ENCODE measurements at places on chromosomes 12 and 14.

DNA sequence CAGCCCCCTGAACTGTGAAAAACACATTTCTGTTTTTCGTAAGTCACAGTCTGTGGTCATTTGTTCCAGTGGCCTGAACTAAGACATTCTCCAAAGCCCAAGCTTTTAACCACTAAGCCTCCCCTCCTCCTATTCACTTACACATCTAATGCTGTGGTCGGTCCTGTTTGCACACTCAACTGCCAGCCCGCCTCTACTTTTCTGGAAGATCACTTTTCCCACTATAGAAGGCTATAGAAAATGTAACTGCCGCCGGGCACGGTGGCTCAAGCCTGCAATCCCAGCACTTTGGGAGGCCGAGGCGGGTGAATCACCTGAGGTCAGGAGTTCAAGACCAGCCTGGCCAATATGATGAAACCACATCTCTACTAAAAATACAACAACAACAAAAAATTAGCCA, 524.7 kb upstream of the TMEM132C start:
- no peak for DNase-seq

DNA sequence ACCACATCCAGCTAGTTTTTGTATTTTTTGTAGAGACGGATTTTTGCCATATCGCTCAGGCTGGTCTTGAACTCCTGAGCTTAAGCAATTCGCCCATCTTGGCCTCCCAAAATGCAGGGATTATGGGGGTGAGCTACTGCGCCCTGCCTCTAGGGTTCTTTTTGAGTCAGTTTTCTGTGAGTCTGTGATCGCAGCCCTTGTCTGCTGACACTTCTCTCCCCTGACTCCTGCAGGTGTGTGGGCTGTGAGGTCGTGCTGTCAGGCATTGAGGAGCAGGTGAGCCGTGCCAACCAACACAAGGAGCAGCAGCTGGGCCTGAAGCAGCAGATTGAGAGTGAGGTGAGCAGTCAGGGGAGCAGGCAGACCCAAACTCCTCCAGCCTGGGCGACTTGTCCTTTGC, 6.3 kb downstream of the COPS7A start:
- no peak for DNase-seq

DNA sequence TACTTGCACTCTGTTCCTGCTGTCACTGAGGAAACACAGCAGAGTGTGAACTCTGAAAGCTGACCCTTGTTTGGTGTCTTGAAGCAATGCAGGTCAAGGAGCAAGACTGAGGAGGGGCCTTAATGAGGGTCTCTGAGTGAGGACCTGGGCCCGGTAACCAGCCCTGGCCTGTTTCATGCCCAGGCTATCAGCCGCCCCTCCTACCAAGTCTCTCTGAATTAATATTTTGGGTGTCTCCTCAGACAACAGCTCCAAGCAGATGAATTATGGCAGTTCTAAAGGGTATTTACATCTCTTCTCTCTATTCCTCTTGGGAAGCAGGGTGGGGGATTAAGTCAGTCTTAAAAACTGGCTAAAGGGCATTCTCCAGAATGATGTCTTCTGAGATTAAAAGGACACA, 394.5 kb downstream of the ZFP36L1 start:
- DNase-seq, result no peak

DNA sequence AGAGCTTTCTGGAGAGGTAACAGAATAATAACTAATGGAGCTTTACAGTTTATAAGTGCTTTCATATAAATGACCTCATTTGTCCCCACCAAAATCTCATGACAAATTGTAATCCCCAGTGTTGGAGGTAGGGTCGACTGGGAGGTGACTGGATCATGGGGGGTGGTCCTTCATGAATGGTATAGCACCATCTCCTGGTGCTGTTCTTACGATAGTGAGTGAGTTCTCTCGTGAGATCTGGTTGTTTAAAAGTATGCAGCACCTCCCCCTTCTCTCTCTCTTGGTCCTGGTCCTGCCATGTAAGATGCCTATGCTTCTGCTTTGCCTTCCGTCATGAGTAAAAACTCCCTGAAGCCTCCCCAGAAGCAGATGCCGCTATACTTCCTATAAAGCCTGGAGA, 423.3 kb upstream of the GARIN6 start:
- DNase-seq, result no peak

- no peak for DNase-seq
Measured at GRCh38 chr14:85400678-85401077, 129.3 kb upstream of the FLRT2 start.

- DNase-seq, result no peak
Measured at GRCh38 chr12:94112121-94112520, 36.3 kb upstream of the PLXNC1 start.

- DNase-seq, result no peak
Measured at GRCh38 chr14:75432411-75432810, 4.6 kb downstream of the JDP2 start.

GRCh38 chr14:61530296-61530695, 165.0 kb upstream of the HIF1A start:
- no peak for DNase-seq

- DNase-seq, result no peak
Measured at GRCh38 chr14:47302121-47302520, 373.3 kb downstream of the MDGA2 start.

DNA sequence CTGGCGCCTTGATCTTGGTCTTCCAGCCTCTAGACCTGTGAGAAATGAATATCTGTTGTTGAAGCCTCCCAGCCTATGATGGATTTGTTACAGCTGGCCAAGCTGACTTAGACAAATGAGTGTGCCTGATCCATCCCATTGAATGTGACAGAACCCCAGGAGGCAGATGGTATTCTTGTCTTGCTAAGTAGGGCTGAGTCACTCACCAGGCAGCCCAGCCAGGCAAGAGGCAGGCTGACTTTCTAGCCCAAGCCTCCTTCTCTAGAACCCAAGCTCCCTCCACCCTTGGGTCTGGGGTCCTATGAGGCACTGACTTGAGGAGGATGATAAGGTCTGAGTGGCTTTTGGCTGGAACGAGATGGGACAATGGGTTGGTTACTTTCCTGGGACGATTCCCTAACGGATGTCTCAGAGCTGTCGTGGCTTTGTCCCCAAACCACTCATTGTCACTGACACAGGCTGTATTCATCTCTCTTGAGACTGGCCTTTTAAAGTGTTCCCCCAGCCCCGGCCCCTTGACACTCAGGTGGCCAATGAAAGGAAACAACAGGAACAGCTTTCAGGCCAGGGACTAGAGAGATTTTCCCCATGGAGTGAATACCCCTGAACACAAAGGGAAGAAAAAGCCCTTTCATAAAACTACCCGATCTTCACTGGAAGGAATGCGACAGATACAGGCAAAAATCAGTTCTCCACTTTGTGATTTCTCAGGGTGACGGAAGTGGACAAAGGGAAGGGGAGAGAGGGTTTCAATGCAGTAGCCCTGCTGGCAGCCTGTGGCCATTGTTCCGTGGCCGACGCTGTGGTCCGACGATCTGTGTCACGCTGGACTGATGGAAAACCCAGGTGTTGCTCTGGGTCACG, 264.2 kb downstream of the AACS start:
- no peak for DNase-seq

- no peak for DNase-seq
Measured at GRCh38 chr12:92297932-92298696, 152.5 kb upstream of the BTG1 start.

- no peak for DNase-seq
Measured at GRCh38 chr12:522692-523378, 63.1 kb downstream of the B4GALNT3 start.

DNA sequence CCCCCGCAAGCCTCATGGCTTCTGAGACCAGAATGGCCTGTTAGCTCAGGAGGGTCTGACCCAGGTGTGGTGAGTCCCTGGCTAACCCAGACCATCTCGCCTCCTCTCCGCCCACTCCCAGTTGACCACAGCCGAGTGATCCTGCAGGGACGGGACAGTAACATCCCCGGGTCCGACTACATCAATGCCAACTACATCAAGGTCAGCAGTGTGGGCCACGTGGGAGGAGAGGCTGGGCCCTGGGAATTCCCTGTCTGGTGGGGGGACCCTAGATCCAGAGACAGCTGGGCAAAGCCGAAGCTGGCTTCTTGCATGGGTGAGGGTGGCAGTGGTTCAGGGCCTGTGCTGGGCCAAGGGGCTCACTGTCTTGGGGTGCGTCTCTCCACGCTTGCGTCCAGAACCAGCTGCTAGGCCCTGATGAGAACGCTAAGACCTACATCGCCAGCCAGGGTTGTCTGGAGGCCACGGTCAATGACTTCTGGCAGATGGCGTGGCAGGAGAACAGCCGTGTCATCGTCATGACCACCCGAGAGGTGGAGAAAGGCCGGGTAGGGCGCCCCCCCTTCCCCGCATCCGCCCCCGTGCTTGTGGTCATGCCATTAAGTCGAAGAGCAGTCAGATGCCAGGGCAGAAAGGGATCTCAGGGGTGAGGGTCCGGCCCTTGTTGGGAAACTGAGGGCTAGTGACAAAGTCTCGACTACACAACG, 5.0 kb downstream of the PTPN6 start:
- DNase-seq, result no peak

GRCh38 chr12:111448266-111448830, 42.6 kb downstream of the SH2B3 start:
- DNase-seq, result no peak

DNA sequence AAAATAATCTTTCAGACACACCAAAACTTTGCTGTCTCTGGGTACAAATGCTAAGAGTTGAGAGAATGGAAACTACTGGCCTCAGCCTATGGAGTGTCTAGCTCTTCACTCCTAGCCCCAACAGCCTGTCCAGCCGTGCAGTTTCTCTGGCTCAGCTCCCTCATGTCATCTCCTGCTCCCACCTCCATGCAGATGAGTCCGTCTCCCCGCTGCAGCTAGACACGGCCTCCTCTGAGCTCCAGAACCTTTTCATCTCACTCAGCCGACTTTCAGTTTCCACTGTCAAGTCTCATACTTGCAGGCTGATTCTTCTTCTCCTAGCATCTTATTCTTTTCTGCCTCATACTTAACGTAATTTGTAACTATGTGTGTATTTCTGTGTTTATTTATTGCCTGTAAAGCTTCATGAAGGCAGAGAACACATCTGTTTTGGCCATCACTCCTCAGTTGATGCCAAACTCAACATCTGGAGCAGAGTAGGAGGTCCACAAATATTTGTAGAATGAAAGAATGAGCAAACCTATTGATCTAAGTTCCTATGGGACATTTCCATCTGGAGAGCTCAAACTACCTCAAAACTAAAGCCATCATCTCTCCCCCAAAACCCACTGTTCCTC, 139.8 kb upstream of the PWP1 start:
- no peak for DNase-seq

- DNase-seq, result no peak
Measured at GRCh38 chr14:102573591-102574046, 18.8 kb upstream of the RCOR1 start.

- DNase-seq, result no peak
Measured at GRCh38 chr14:89920056-89920455, 34.5 kb downstream of the EFCAB11 start.

DNA sequence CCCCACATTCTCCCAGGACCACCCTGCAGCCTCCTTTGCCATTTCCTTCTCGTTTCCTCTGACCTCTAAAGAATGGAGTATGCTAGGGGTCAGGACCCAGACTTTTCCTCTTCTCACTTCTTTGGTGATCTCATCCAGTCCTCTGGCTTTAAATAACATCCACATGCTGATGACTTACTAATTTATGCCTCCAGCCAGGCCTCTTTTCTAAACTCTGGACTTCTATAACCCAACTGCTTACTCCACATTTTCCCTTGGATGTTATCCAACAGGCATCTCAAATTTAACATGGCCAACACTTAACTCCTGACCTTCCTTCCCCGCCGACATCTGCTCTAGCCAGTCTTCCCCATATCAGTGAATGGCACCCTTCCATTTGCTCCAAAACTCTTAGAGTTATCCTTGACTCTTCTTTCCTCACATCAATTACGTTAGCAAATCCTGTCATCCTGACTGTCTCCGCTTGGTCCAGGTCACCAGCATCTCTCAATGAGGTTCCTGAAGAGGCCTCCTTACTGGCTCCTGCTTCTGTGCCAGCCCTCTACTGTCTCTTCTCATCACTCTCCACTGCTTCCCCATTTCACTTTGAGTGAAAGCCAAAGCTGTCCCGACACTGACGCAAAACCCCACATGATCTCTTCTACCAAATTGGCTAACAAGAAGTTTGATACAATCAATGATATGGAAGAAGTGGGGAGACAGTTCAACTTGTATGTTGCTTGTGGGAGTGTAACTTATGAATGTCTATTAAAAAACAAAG, 42.7 kb downstream of the TMBIM6 start:
- no peak for DNase-seq

GRCh38 chr12:122876731-122877130, 19.2 kb downstream of the VPS37B start:
- no peak for DNase-seq

DNA sequence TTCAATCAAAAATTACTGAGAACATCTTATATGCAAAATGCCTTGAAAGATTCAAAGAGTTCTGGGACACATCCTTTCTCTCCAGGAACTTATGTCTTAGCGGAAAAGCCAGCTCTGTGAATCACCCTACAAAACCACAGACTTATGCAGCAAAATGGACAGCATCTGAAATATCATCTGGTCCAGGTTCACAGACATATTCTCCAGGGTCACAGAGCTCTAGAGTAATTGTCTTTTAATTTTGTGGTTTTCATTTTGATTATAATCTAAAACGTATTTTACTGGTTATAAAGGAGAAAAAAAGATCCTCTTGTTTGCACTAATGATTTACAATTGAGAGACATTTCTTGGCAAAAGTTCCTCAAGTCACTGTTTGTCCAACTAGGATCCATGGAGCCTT, 246.2 kb downstream of the MSRB3 start:
- no peak for DNase-seq

DNA sequence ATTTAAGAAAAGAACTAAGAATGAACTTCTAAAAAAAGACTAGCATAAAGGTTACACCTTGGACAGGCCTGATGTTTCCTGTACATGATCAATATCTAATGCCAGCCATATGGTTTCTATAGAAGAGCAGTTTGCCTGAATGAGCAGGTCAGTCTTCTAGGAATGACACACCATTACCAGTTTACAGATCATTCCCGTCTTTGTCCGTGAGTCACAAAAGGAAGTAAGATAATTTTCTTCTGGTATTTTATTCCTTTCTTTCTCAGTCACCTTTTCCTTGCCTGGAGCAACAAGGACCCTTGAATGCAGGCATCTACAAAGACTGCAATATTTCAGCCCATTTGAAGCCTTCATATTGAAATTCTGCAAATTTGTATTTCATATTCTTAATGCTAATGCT, 44.6 kb upstream of the CNTN1 start:
- DNase-seq, result no peak

DNA sequence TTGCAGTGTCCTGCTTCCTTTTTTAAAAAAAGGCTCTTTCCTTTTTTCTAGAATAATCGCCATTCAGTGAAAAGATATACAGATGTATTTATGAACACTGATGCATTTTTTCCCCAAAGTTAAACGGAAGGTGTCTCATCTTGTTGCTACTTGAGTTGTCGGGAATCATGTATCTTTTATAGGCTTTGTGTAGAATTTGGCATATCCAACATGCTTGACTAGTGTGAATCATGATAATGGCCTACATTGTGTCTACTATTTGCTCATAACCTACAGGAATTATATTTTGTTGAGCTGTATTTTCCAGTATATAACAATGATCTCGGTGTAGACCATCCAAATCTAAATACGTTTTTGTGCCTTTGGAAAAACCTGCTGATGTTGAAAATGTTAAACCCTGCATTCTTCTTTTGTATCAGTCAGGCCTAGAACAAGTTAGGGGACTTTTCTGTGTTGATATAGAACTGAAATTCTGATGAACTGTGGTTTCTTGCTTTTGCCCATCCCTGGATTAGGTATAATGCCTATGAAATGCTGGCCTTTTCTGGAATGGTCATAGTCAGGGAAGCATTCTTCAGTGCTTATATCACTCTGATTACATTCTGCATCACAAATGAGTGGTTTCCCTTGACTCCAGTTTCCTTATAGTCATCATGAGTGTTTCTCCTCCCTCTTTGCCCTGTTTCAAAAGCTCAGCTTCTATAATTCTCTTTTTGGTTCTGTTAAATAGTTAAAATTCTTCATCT, 10.8 kb downstream of the BMAL2 start:
- DNase-seq, result no peak

GRCh38 chr12:57600395-57600794, 4.2 kb upstream of the DTX3 start:
- no peak for DNase-seq
